WERI-Rb-1 (cell line): ENCODE measurements at places on chromosomes 16 and 17.

DNA sequence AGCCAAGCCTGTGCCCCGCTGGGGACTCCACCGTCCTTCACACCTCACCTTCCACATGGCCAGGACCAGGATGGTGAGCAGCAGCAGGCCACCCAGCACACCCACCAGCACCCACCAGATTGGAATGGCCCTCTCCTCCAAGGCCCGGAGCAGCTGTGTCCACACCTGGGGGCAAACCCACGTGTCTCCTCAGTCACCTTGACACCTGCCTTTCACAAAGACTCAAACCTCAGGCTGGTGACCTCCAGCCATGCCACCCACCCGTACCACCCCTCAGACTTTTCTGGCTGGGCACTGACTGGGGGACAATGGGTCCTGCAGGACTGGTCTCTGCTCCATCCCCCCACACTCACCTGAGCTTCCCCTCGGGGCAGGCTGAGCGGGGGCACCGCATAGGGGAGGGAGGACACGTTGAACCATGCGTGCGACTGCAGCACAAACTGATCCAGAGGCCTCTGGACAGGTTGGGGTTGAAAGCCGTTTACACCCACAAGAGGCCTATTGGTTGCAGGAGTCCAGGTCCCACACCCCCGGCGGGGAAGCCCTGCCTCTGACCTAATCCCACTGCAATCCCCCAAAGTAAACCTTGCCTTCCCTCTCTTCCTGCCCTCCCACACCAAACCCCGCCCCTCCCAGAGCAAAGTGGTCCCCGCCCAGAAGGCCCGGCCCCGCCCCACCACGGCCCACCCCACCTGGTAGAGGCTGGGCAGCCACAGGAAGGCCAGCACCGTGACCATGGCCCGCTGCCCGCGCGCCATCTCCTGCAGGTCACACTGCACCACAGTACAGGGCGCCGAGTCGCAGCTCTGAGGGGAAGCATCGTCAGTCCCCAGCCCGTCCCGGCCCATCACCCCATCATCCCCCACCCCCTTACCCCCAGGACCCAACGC is 10.9 kb upstream of the FAM171A2 start:
- DNase-seq, result peak; percentile 52

- DNase-seq, result no peak
Measured at GRCh38 chr16:13077816-13078215, 176.4 kb downstream of the SHISA9 start.

GRCh38 chr17:57948555-57949420 is 6.4 kb downstream of the CUEDC1 start:
- DNase-seq, result no peak

- no peak for DNase-seq
Measured at GRCh38 chr16:89360760-89361435, 129.5 kb downstream of the ANKRD11 start.

- DNase-seq, result no peak
Measured at GRCh38 chr17:77449908-77450741, 309.4 kb downstream of the SEC14L1 start.

DNA sequence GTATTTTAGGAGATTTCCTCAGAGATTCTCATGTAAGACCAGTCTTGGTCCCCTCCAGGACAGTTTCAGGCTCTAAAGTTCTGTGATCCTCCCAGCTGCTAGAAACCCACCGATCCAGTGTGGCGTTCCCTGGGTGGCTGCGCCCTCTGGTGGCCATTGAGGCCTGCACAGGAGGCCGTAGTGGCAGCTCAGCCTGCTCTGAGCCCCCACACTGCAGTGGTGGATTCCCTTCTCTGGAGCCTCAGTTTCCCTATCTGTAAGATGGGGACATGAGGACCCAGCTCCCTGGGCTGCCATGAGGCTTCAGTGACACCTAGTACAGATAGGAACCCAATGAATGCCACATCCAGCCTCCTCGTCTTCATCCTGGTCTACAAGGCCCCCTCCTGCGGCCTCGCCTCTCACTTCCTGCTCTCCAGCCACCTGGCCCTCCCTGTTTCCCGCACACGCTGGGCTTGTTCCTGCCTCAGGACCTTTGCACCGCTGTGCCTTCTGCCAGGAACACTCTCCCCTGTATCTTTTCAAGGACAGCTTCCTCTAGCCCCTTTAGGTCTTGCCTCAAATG is 16.5 kb downstream of the CCDC102A start:
- DNase-seq, result peak; percentile 84

GRCh38 chr17:42224651-42225050 is 30.4 kb upstream of the GHDC start:
- DNase-seq, result no peak

DNA sequence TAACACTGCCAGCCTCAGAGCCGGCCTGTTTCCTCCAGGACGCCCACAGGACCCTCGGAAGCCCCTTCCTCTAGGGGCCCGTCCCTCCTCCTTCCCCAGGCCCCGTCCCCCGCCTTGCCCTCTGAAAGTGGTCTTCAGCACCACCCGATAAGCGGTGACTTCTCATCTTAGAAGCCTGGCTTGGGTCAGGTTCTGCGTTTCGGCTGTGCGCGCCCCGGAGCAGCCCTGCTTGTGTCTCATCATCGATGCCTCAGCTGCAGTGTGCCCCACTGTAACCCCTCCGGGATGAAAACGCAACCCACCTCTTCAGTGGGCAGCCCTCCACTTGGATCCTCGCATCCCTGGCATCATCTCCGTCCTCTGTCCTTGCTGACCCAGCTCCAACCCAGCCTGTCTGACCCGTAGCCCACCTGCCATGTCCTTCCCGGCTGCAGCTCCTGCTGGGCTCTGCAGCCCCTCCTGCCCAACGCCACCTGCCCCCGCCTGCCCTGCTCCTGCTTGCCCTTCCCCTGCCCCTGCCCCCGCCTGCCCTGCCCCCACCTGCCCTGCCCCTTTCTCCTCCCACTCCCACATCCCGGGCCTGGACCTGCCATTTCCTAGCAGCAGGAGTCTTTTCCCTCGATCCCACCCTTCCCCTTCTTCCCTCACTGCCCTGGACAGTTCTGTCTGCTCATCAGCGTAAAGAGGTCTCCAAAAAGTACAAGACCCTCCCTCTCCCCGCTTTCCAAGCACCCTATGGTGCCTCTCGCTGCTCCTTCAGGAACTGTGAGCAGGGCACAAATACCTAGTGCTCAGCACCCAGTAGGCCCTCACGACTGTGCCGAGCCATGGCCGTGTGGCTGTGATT is 112.5 kb upstream of the CHMP6 start:
- DNase-seq, result no peak

DNA sequence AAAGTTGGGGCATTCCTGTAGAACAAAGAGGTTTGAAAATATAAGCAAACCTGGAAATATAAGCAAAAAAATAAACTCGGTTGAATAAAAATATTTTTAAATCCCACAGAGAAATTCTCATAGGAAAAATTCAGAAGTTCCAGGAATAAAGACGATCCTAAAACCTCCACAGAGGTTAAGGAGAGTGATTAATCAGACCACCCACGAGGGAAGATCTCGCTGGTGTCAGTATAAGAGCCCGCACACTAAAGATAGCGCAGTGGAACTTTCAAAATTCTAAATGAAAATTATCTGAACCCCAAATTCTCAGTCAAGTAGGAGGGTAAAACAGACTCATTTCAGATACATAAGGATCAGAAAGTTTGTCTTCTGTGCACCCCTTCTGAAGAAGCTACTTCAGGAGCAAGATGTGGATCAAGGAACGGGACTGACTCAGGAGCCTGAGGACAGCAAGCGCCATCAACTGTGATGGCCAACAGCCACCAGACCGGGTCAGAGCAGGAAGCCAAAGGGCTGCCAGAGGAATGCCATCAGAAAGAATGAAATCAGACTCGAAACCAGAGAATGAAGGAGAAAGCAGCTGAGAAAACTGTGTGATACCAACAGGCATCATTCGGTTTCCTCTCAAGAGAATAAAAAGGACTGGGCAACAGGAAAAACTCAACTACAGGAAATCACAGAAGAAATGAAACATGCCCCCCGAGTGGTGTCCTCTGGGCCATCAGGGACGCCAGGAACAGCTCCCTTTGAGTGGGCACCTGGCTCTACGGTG is 66.9 kb downstream of the CYTH1 start:
- no peak for DNase-seq

GRCh38 chr17:82356845-82357355 is 2.1 kb upstream of the TEX19 start:
- peak; percentile 89 for DNase-seq

GRCh38 chr16:57815987-57816745 is 13.9 kb upstream of the KIFC3 start:
- peak; percentile 56 for DNase-seq

DNA sequence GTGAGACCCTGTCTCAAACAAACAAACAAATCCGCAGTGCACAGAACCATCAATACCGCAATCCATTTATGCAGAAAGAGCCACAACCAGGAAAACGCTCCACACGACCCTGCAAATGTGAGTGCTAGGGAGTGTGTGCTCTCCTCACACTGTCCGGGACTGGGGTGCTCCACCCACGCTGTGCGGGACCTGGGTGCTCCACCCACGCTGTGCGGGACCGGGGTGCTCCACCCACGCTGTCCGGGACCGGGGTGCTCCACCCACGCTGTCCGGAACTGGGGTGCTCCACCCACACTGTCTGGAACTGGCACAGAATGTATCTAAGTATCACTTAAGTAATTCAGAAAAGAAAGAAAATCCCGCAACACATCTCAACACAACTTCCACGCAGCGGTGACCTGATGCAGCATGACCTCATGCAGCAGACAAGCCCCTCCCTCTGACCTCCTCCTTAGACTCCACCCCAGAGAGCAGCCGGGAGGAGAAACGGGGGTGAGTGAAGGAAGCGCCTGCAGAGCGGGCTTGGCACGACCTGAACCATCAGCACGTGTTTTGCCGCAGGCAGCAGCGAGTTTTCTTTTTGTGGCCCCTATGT is 38.5 kb downstream of the ZNF276 start:
- DNase-seq, result no peak

DNA sequence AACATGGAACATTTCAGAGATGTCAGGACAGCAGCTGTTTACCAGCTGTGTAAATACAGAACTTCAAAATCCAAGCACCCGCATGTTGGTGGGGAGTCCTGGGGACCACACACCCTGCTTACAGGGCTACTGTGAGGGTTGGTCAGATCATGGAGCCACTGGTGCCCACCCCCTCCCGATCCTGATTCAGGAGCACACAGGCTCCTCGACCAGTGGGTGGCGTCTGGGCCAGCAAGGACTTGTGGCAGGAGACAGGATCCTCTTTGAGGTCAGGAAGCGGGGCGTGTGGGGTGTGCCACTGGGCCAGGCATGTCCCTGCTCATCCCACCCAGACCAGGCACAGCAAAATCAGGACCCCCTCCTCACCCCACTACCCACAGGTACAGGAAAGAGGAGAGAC is 83.6 kb downstream of the SDK2 start:
- peak; percentile 83 for DNase-seq

DNA sequence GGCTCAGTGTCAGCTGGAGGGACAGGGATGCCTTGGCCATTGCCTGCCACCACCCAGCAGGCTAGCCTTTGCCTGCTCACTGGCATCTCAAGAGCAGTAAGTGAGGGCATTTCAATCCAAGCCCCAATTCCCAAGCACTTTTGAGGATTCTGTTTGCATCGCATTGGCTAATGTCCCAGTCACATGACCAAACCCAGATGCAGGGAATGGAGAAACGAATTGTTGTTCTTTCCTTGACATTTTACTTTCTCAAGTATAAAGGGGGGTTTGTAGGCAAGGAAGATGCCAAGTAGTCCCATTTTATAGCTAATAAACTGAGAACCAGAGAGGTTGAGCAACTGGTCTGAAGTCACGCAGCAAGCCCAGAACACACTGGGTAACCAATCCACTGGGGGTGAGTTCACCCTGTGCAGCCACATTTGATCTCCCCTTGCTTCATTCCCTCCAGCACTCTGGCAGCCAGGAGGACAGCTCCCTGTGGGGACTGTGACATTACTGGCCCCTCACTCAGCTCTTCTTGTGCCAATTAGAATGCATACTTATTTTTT is 193.8 kb upstream of the CACNG3 start:
- DNase-seq, result no peak

DNA sequence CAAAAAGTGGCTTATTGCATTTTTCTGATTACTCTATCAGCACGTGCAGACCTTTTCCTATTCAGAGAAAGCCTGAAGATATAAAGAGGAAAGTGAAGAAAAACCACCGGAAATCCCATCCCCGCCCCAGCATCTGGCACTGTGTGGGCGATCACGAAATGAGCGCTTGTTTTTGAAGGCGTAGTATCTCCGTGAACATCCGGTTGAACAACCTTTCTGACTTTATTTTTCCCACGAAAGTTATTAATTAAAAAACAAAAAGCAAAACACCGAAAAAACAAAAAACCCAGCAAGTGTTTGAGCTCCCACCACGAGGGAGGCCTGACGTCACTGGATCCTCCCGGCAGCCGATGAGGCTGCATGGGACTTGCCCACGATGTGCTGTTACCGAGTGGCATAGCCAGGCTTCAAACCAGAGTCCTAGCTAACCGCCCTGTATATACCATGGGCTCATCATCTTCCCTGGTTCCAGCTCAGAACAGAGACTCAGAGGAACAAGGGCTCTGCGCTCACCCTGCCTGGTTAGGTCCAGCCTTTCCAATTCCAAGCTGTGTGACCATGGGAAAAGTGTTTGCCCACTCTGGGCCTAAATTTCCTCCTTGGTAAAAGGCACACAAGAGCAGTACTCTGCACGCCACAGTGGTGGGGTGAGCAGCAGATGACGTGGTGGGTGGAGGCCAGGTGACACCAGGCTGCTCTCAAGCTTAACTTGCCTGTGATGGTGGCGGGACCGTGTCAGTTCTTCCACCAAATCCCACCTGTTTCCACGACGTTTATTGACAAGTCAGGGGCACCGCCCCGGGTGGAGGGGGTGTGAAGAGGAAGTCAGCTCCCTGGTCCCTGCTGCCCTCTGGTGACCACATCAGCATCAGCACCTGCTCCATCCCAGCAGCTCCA is 34.3 kb upstream of the IL21R start:
- DNase-seq, result peak; percentile 85

DNA sequence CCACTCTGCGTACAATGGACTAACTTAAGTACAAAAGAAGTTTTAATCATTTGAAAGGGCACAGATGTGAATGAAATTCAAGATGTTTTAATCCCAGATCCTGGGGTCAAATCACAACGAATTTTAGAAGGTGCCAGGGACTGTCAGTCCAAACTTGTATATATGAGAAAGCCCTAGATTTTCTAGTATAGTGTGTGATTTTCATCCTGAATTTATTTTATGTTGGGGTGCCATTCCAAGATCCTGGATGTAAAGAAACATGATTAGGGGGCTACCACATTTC is 64.3 kb downstream of the TUBD1 start:
- no peak for DNase-seq

DNA sequence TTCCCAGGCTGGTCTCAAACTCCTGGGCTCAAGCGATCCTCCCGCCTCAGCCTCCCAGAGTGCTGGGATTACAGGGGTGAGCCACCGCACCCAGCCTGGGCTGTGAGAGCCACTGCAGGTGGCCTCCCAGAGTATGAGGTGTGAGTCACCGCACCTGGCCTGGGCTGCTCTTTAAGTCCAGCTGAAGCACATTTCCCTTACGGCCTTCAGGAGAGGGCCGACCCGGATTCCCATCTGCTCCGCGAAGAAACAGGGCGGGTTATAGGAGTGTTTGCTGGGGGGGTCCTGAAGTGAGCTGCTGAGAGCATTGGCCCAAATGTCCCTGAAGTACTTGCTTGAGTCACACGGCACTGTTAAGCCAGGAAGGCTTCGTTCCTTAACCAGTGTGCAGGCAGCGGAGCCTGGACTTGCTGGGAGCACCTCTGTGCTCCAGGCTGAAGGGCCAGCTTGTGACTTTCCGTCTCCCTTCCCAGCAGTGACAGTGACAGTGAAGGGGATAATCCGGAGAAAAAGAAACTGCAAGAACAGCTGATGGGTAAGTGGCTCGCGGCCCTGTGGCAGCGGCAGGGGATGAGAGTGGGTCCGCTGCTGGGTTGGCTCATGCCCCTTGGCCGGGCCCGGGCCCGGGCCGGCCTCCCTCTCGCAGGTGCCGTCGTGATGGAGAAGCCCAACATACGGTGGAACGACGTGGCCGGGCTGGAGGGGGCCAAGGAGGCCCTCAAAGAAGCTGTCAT is 7.2 kb downstream of the VPS4A start:
- DNase-seq, result no peak

GRCh38 chr17:56395787-56396186 is 197.7 kb upstream of the NOG start:
- no peak for DNase-seq
